Caudate nucleus (tissue), 63 donors: ENCODE measurements at places on chromosomes 2 and 18.

DNA sequence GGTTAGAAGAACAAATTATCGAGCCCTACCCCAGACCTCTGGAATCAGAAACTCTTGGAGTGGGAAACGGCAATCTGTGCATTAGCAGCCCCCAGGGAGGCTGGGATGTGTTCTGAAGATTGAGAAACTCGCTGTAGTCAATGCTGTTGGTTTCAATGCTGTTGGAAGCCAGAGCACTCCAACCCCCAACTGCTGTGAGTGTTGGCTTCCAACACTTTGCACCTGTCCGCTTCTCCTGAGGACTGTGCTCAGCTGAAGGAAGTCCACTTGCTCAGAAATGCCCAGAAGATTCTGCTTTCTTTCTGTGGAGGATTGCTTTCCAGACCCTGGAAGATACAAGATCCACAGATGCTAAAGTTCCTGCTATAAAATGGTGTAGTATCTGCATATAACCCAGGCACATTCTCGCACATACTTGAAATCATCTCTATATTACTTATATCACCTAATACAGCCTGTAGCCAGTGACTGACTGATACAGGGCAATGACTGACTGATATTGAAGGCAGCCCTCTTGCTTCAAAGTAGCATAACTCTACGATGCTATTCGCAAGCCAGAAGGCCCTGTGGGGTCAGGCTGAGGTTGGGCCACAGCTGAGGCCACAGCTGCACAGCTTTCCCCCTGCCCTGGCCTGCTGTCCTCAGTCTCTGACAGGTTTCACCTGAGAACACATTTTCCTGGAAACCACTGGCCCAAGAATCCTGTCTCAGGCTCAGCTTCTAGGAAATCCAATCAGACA is 757.7 kb upstream of the ID2 start:
- DNase-seq, result no peak

DNA sequence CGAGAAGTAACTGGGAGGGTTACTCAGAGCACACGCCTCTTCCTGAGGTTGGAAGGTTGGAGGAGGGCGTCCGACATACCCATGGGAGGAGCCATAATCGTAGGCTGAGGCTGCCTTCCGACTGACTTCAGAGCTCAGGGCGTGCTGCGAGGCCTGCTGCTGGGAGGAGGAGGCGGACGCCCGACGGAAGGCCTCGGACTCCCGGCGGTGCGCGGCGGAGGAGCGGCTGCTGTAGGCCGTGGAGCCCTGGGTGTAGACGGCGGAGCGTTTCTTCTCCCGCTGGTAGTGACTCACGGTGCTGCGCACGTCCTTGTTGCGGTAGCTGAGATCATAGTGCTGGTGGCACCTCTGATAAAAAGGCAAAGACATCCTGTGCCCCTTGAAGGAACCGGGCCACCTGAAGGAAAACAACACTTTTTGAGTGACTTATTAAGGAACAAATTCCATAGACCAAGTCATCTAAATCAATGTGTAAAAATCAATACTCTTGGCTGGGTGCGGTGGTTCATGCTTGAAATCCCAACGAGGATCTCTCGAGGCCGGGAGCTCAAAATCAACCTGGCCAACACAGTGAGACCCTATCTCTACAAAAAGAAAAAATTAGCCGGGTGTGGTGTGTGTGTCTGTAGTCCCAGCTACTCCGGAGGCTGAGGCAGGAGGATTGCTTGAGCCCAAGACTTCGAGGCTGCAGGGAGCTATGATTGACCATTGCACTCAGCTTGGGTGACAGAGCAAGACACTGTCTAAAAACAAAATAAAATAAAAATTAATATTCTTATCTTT is 4.7 kb downstream of the MYOM1 start:
- DNase-seq, result no peak

GRCh38 chr2:128306081-128306930 is 12.4 kb downstream of the HS6ST1 start:
- DNase-seq, result no peak

DNA sequence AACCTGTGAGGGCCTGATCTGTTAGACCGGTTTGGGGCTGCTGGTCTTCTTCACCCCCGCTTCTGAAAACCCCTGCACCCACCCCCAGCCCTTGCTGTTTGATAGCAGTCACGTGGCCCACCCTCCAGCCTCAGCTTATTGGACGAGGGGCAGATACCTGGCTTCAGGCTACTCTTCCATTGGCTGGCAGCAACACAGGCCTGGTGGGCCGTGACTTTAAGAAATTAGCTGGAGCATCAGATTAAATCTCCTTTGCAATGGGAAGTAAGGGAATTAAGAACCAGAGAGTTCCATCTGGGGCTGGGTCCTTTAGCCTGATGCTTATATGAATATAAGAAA is 107.3 kb downstream of the KLHL29 start:
- no peak for DNase-seq

- DNase-seq, result no peak
Observed at GRCh38 chr2:113015655-113016054, 10.4 kb downstream of the IL36A start.

DNA sequence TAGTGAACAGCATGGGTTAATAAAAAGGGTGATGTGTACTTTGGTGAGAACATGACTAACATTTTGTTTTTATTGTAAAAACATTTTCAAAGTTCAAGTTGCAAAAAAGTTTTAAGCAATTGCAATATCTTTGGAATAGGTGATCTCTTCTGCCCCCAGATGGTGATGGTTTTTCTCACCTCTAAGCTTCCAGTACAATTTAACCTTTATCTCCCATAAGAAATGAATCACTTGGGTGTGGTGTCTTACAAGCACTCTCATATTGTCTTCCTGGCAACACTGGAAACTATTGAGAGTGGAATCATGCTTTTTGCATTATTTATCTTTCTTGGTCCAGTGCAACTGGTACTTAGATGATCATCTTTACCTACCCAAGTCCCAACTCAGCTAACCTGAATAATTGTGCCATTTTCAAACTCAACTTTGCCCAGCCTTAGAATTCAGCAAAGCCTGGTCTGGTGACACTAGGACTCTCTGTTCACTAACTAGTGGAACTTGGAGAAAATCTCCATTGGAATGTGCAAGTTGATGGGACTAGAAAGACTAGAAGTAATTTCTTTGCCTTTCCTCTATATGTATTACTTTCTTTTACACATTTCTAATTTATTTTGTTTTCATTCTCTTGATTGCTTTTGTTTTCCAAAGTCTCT is 964.7 kb upstream of the ZEB2 start:
- no peak for DNase-seq

DNA sequence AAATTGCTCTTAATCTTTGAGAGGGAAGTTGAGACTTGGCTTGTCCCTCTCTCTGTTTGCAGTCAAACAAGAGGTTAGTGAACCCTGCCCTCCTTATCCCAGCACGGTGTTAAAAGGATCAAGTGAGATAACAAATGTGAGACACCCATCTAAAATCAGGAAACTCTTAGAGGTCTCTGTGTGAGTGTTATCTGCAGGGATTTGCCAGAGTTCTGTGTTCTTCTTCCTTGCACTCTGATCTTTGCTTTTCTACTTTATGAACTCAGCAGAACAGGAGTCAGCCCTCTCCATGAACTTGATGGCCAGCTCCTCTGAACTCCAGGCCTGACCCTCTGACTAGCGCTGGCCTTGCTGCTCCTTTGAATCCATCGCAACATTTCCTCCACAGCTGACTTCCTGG is 123.8 kb downstream of the NCKAP5 start:
- no peak for DNase-seq

- DNase-seq, result no peak
Observed at GRCh38 chr2:7706791-7707190, 789.6 kb downstream of the RNF144A start.

DNA sequence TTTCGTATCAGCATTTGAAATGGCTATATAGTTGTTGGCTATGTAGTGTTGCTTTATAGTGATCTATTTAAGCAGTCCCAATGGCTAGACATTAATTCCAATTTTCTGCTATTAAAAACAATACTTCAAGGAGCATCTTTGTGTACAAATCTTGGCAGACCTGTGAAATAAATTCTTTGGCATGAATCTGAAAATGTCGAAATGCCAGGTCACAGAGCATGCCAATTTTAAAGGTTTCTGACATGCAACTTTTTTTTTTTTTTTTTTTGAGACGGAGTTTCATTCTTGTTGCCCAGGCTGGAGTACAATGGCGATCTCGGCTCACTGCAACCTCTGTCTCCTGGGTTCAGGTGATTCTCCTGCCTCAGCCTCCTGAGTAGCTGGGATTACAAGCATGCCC is 26.8 kb upstream of the CABLES1 start:
- no peak for DNase-seq

DNA sequence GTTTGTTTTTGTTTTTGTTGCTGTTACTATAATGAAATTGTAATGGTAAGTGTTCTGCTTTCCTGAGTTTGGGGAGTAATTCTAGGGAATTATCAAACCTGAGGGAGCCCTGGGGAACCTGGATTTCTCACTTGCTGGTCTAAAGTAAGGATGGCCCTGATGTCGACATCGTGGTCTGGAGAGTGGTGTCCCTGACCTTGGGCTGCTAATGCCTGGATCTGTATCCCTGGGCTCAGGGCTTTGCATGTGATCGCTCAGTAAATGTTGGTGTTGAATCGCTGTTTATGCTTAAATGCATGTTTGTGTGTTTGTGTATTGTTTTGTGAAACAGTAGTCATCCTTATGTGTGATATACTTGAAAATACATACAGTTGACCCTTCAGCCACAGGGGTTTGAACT is 6.1 kb downstream of the ACP1 start:
- DNase-seq, result no peak

DNA sequence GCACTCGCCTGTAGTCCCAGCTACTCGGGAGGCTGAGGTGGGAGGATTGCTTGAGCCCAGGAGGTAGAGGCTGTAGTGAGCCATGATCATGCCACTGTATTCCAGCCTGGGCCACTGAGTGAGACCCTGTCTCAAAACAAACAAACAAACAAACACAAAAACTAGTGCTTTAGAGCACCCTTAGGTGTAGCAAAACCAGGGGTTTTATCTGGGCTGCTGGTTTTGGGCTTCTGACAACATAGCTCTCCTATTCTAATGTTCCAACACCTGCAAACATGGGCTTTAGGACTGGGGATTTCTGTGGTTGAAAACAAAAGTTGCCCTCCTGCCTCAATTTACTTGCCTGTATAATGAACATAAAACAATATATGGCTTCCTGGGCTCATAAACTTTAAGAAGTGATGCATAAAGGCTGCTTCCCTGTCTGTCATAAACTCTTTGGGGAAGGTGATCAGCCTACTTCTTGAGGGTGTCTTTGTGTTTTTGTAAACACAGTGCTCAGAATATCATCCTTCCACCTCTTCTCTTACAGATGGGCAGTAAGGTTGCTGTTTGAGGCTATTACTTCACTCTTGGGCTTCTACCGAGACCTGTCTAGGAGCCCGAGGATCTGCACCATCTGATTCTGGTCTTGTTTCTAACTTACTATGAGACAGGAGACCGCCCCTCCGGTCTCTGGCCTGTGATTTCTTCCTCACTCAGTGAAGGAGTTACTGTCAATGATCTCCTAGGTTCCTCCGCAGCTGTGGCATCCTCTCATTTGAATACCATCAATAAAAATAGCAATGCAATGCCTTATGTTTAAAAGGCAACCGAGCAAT is 246.5 kb downstream of the MYCN start:
- DNase-seq, result no peak

GRCh38 chr2:156087875-156088274 is 244.6 kb downstream of the NR4A2 start:
- no peak for DNase-seq

DNA sequence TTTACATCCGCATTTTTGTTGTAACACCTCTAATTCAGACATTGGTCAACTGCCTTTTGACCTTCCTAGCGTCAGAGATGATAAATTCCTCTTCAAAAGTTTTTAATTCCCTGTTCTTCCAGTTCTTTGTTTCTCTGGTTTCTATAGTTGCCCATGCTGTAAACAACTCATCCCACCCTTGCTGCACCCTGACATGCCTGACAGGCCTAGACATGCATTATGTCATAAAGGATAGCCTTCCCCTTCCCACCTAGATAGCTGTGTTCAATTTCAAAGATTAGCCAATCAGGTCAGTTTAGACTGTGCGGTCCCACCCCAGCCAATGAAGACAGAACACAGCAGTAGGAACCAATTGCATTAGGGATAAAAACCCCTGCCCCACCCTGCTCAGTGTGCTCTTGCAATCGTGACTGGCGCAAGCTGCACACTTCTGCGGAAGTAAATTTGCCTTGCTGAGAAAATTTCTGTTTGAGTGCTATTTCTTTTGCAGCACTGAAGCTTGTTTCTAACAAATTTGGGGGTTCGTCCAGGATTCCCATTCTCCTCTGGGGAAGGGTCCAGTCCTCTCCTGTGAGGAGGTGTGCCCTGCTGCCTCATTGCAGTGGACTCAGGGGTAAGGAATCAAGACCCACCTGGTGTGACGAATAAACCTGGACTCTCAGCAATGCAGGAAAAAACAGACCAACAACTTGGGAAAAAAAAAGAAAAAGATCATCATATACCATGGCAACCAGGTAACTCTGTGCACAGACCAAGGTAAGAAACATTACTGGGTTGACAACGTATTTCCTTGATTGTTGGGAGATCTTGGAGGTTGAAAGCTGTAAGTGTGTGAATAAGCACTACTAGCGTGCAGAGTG is 9.1 kb upstream of the SAP130 start:
- no peak for DNase-seq

- peak; percentile 47 for DNase-seq
Observed at GRCh38 chr2:216404010-216404618, 8.2 kb upstream of the SMARCAL1 start.

DNA sequence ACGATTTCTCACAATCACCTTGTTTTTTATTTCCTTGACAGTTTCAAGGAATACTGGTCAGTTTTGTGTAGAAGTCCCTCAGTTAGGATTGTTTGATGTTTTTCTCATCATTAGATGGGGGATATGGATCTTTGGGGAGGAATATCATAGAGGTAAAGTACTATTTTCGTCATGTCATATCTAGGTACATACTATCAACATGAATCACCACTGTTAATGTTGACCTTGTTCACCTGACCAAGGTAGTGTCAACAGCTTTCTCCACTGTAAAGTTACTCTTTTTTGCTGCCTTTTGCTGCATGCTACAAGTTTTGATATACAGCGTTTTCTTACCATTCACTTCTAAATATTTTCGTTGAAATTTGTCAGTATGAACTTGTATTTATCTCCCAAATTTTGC is 32.7 kb downstream of the NLRC4 start:
- DNase-seq, result no peak

GRCh38 chr2:158979772-158980171 is 11.3 kb downstream of the TANC1 start:
- DNase-seq, result no peak

DNA sequence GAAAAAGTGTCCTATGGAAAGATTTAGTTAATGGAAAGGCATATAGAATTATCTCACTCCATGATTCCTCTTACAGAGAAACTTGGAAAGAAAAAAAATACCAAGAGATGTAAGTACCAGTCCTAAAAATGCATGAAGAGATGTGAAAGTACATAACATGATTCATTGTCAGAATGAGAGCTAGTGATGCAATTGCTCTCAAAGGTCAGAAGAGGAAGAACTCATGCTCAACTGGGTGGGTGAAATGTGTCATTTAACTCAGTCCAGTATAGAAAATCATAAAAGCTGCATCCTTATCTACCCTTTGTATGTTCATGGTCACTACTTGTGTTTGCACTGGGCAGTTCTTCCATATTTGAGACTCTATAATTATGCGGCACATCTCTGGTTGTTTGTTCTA is 300.0 kb upstream of the PIK3C3 start:
- no peak for DNase-seq

GRCh38 chr2:170145675-170146432 is 32.1 kb upstream of the MYO3B start:
- no peak for DNase-seq
